Activated CD4-positive, alpha-beta T cell treated with anti-CD3 and anti-CD28 coated beads, Interleukin-2, amount 50 U/mL, for 16 hours (primary cell): ENCODE measurements at places on chromosomes 2 and 18.

DNA sequence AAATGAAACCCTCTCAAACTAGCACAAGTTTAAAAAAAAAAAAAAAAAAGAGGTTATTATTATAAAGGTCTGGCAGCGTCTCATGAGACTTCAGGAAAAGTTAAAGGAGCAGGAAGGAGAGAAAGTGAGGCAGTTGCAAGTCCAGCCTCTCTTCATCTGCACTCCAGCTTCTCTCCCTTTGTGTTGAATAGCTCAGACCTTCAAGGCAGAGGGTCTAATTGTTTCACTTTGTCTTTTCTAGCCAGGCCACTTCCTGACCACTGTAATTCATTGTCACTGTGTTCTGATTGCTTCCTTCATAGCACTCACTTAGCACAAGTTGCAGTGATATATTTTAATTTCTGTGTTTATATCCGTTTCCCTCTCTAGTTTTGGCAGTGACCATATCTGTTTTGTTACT is 99.9 kb downstream of the SPATS2L start:
- DNase-seq: no peak

- DNase-seq: no peak
Observed at GRCh38 chr2:130251535-130251872, 53.3 kb upstream of the TUBA3E start.

GRCh38 chr2:146572598-146572997 is 1272.2 kb upstream of the ACVR2A start:
- no peak for DNase-seq

GRCh38 chr18:23712445-23712844 is 23.2 kb downstream of the LAMA3 start:
- peak; percentile 25 for DNase-seq

DNA sequence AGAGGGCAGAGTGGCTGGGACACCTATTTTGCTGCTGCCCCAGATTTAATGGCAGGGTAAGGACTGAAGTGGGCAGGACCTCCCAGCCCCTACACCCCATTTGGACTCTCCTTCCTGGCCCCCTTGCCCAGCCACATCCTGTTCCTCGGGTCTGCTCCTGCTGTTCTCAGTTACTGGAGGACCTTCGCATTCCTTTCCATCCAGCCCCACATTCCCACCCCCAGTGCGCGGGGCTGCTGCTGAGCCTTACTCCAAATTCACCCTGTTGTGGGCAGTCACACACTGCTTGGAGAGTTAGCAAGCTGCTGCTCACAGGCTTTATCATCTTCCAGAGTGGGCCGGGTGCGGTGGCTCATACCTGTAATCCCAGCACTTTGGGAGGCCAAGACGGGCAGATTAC is 75.2 kb upstream of the SLC14A2 start:
- DNase-seq: no peak

GRCh38 chr2:46847185-46847710 is 68.4 kb downstream of the MCFD2 start:
- no peak for DNase-seq

GRCh38 chr2:19101968-19102367 is 256.5 kb downstream of the OSR1 start:
- no peak for DNase-seq

DNA sequence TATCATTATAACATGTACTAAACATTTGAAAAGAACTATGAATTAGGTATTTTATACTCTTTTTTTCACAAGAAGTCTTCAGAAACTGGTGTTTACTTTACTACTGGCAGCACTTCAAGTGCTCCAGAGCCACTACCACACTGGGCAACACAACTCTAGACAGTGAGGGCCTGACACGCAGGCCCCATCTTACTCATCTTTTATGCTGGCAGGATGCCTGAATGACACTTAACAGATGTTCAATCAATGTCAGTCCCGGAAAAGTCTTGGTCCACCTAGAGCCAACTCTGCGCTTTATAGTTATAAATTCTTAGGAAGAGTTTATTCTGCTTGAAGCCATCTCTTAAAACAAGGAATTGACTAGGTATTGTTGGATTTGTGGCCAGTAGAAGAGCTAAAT is 8.7 kb upstream of the WIPF1 start:
- peak; percentile 82 for DNase-seq
